ENCODE measurements at places on chromosomes 2 and 18.

- no peak for DNase-seq
These were observed 310.7 kb upstream of the MYT1L start for GRCh38 chr2:2641541-2642410.

- no peak for DNase-seq
These were observed 36.2 kb downstream of the EHD3 start for GRCh38 chr2:31270131-31270530.

GRCh38 chr2:134240061-134240460 lies 13.8 kb upstream of the MGAT5 start:
- DNase-seq = no peak

GRCh38 chr2:63738019-63738418 lies 103.7 kb upstream of the UGP2 start:
- DNase-seq = no peak

- no peak for DNase-seq
These were observed 11.9 kb upstream of the NT5DC4 start for GRCh38 chr2:112708968-112709367.

GRCh38 chr2:240336820-240337427 lies 98.5 kb upstream of the GPC1 start:
- no peak for DNase-seq

DNA sequence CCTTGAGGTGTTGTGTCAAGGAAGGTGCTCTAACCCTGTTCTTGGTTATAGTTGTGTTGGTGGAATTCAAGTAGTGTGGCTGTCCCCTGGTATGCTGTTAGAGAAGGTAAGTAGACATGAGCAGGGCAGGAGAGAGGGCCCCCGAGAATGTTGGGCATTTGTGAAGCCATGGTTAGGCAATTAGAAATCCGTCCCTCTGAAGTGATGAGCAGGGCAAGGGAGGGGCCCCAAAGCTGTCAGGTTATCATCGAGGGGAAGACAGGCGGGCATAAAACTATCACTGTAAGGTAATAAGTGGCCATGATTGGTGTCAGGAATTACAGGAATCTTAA lies 5.2 kb downstream of the XRCC5 start:
- DNase-seq = no peak

DNA sequence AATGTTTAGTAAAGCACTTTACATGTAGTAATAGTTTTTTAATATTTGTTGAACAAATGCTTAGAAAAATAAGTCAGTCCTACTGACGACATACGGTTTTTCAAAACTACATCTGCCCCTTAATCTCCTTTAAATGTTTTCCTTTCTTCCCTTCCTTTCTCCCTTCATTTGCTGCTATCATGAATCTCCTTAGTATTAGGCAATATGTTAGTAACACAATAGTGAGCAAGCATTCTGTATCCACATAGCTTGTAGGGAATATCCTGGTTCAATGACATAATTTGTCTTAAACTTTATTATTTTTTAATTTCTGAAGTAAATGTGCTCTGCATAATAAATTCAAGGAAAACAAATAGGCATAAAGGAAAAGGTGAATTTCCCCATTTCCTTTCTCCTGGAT lies 79.1 kb downstream of the ACSL3 start:
- DNase-seq = no peak

- DNase-seq = no peak
These were observed 108.9 kb upstream of the IL1R2 start for GRCh38 chr2:101882769-101883307.

GRCh38 chr2:195532255-195532627 lies 124.8 kb upstream of the SLC39A10 start:
- no peak for DNase-seq

GRCh38 chr2:160442603-160443002 lies 51.0 kb downstream of the RBMS1 start:
- DNase-seq = no peak

DNA sequence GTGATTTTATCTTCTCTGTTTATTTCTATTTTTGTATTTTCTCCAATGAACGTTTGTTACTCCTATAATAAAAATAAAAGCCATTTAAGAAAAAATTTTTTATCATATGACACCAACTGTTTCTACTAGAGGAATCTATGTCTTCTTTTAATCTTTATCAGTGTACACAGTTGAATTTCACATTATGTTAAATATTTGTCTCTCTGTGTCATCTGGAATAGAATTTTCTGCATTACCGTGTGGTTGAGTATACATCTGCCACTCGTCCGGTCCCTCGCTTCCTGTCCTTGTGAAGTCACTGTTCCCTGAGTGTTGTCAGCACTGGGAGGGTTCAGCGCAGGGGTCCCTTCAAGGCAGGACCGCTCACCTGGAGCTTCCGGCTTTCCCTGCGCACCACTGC lies 99.2 kb downstream of the LDLRAD4 start:
- no peak for DNase-seq

GRCh38 chr18:23148382-23148781 lies 13.1 kb downstream of the CABLES1 start:
- DNase-seq = no peak

DNA sequence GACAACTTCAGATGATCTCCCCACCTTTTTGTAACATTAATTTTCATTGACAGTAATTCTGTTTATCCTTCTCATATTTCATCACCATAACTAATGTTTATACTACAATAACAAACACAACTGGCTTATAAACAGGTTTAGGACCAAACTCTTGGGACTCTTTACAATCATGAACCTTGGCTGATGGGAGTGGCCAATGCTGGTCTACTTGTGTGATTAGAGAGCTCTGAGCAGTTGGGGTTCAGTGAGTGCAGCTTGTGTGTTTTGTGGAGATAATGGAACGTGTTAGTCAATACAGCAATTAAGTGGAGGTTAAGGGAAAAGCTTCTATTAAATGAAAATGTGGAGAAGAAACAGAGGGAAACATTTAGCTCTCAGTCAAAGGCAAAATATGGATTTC lies 207.1 kb downstream of the SPAG16 start:
- DNase-seq = no peak

DNA sequence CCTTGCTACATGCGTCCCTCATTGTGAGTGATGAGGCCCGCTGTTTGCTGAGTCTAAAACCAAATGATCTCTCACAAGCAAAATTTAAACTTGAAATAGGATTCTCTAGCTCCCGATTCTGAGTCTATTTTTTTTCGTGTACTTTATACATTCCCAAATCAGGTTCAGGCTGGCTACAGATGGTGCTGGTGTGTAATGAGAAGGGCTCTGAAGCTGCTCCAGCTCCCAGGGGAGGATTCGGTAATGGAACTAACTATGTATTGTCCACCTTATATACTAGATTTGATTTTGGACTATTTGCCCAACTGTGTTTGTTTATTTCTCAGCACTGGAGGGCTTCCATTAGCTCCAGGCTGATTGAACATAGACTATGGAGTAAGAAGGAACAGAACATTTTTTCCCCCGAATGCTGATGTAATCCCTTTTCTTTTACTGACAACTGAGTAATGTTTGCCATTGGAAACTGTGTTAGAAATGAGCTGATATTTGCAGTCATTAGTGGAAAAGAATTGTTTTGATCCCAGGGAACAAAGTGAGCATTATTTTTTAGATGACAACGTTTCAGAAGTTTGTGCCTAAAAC lies 274.0 kb upstream of the FIGN start:
- DNase-seq = no peak

Data from activated T-helper 9 cell treated with anti-CD3 and anti-CD28 coated beads, Interleukin-2, amount 50 U/mL, for 16 hours (primary cell).